ENCODE measurements at places on chromosomes 4 and X.
A peak's percentile ranks its signal among the peaks of the same experiment; 100 is the strongest.

DNA sequence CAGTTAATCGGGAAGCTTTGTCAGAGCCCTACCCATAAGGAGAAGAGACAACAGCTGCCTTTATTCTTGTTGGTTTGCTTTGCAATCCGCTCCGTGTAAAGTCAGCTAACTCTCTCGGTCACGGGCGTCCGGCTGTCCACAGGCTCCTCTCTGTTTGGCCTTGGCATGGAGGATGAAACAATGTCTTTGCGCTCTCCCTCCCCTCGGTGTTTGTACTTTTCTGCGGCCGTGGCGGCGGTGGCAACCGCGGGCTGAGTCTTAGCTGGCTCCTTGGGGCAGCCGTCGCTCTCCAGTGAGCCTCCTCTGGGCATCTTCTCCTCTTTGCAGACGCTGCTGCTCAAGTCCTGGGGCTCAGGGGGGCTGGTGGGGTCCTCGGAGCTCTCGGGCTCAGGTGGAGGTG, 10.6 kb upstream of the IRAK1 start:
- DNase-seq, result no peak

GRCh38 chr4:174707051-174707676, 121.9 kb downstream of the GLRA3 start:
- DNase-seq, result no peak

GRCh38 chr4:82373816-82374625, at the start of gene HNRNPD:
Gene HNRNPD (minus strand): TSS chr4:82373991. CDS start chr4:82373678, 313 bp downstream.
- DNase-seq, result peak; percentile 100

GRCh38 chrX:116272861-116273260, 102.3 kb downstream of the AGTR2 start:
- no peak for DNase-seq

GRCh38 chrX:106415276-106415895, 196.4 kb upstream of the RADX start:
- DNase-seq, result peak; percentile 50

GRCh38 chrX:39067866-39068265, 266.6 kb downstream of the MID1IP1 start:
- no peak for DNase-seq

DNA sequence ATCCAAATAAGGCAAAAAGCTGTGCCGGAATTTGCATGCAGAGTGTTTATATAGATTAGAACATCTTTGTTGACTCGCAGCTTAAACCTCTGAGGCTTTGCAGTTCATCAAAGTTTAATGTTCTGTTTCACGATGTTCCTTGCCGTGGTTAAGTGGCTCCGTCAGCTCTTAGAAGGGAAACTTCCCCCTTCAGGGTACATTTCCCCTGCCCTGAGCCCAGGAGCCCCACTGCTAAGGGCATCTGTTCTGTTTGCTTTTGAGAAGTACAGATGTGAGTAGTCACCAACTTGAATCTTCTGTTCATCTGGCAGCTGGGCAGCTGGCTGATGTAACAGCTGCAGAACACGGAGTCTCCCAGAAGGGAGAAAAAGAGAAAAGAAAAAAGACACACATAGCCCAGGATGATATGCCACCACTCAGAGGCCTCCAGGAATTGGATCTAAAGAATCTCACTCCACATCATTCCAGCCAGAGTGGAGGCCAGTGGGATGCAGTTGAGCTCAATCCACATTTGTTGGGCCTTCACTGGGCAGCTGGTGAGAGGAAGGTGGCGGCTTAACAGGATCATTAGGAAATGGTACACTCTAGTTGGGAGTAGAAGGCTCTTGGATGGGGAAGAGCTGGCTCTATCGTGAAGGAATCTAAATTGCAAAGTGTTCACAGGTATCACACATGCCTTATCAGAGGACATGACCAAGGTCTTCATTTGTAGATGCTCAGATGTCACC, 178.7 kb upstream of the RBPJ start:
- DNase-seq, result no peak

- no peak for DNase-seq
Observed at GRCh38 chr4:110998320-110998719, 375.4 kb upstream of the PITX2 start.

DNA sequence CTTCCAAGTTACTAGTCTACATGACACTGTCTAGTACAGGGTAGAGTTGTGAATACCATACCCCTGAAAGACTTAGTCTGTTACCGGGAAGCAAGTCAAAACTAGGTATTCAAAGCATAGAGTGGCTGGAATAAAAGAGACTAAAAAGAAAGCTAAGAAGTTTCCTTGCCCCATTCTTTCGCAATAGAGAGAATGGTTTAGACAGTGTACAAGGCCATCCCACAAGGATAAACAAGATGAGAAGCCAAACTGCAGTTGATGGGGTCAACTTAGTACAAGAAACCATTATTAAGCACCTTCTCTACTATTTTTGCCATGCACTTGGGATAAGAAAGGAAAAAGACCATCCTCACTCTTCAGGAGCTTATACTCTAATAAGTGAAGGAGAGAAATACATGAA, 30.3 kb downstream of the AMMECR1 start:
- no peak for DNase-seq

GRCh38 chr4:138521809-138522208, 279.7 kb upstream of the SLC7A11 start:
- DNase-seq, result no peak

GRCh38 chr4:114343015-114343414, 255.6 kb upstream of the UGT8 start:
- DNase-seq, result no peak

DNA sequence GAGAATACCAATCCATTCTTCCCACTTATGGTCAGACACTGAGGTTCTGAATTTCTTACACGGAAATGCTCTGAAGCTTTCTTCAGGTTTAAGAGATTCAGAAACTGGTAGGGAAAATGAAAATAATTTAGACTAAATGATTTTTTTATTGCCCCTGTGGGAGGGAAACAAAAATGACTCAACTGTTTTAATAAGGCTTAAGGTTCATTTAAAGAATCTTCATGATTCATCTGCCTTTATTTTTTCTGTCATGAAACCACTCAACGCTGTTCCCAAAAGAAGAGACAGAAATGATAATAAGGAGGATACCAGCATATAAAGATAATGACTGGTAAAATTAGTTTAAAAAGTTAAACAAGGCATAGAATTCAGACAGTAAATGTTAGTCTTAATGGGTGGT, 39.3 kb upstream of the FAM47B start:
- no peak for DNase-seq

DNA sequence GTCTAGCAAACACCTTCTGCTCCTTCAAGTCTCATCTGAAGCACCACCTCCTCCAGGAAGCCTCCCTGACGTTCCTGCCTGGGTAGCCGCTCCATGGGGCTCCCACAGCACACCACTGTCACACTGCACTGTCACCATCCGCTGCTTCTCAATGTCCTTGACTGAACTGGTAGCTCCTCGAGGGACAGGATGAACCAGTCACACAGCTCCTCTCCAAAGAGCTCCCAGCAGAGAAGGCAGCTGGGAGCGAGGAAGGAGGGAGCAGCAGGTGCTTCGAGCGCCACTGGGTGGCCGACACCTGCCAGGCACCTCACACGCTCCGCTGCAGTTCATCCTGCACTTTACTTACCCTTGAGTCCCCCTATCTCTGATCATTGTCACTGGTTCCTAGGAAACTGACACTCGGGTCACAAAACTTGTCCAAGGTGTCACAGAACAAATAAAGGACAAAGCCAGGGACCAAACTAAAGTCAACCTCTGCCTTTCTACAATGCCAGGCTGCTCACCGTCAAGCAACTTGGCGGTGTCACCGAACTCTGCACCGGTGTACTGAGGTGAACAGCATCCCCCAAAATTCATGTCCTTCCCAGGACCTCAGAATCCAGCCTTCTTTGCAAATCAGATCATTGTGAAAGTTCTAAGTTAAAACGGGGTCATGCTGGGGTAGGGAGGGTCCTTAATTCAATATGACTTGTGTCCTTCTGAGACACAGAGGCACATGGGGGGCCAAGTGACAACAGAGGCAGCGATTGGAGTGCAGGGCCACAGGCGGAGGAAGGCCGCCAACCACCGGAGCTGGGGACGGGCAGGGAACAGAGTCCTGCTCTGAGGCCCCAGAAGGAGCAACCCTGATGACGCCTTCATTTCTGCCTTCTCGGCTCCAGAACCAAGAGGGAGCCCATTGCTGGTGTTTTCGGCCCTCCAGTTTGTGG, 5.5 kb upstream of the S100P start:
- DNase-seq, result peak; percentile 63

DNA sequence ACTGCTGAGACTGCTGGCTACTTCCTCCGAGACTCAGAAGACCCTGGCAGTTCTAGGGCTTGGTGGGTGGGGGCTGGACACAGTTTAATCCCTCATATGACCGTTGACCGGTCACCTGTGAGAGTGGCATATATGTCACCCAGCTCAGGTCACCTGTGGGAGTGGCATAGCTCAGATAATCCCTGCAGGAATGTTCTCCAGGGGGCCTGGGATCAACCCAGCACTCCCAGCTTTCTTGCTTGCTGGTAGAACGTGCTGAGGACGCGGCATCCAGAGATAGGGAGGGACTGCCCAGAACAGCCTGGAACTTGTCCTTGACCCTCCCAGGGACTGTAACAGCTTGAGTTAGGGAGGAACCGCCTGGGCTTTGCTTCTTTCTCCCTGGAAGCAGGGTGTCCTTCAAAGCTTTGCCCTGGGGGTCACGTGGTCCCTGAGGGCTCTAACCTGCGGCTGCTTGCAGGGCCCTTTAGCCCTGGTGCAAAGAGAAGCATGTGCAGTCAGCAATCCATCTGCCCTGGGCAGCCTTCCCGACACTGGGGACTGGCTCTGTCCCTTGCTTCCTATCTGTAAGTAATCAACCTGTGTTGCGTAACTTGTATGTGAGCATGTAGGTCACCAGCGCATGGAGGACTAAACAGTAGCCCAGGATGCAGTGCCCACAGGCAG, 55.3 kb downstream of the ZFYVE28 start:
- peak; percentile 58 for DNase-seq

DNA sequence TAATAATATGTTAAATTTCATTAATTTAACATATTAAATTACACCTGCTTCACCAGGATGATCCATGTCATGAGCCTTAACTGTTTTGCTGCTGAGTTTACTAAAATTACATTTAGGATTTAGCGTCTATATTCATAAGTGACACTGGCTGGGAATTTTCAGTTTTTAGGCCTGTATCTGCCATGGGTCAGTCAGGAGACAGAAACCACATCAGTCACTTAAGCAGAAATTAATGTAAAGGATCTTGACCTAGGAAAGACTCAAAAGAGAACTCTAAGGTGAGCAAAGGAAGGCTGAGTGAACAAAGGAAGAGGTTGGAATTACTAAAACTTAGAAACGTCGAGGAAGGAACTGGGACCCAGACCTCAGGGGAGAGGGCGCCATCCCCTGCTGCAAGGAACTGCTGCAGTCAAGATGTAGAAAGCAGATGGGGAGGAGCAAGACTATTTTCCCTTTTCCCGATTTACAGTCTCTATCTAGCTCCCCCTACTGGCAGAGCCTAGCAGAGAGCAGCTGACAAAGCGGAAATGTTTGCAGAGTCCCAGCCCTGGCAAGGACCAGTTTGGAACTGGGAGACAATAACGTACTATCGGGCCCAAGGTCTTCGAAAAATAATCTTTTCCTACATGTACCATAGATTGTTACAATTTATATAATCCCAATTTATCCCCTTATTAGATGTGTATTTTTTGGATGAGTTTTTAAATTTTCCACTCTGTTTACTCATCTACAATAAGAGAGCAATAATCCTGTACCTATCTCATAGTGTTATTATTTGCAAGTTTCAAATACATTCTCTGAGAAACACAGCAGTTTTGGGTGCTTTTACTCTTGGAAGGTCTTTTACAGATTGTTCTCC, 22.6 kb upstream of the RBBP7 start:
- peak; percentile 95 for DNase-seq

DNA sequence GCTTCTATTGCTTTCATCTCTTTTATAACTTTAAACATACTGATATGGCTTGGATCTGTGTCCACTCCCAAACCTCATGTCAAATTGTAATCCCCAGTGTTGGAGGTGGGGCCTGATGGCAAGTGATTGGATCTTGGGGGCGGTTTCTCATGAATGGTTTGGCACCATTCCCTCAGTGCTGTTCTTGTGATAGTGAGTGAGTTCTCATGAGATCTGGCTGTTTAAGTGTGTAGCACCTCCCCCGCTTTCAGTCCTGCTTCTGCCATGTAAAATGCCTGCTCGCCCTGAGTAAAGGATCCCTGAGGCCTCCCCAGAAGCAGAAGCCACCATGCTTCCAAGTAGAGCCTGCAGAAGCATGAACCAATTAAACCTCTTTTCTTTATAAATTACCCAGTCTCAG, 17.7 kb downstream of the MND1 start:
- DNase-seq, result no peak

DNA sequence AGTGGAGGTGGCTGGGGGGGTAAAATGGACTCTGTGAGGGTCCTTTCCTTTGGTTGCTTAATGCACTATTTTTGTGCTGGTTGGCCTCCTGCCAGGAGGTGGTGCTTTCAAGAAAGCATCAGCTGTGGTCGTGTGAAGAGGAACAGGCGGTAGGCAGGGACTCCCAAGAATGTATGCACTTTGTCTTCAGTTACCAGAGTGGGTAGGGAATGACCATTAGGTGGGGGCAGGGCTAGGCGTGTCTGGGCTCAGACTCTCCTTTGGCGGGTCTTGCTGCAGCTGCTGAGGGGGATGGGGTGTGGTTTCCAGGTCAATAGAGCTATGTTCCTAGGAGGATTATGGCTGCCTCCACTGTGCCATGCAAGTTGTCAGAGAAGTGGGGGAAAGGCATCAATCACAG, 509.0 kb downstream of the PCDH19 start:
- DNase-seq, result no peak

DNA sequence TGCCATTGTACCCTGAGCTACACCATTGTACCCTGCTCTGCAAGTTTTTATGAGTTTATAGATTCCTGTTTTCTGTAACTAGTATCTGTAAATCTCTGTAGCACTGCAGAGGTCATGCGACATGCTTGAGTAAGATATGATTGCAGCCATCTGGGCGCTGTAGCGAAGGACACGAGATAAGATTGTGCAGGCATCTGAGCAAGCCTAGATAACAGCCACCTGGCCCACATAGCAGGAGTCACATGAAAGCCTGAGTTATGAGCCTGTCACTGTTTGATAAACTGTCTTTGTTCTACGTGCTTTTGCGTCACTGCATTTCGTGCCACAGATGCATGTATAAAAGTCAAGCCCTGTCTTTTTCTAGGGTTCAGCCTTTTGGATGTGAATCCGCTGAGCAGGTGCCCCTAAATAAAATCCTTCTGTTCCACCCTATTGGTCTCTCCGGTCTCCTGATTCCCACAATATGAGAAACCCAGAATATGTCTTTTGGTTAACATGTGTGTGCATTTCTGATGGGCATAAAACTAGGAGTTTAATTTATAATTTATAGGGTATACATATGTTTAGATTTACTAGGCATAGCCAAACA, 327.6 kb upstream of the MAOA start:
- no peak for DNase-seq

GRCh38 chrX:109813236-109813635, 80.2 kb upstream of the ACSL4 start:
- no peak for DNase-seq

DNA sequence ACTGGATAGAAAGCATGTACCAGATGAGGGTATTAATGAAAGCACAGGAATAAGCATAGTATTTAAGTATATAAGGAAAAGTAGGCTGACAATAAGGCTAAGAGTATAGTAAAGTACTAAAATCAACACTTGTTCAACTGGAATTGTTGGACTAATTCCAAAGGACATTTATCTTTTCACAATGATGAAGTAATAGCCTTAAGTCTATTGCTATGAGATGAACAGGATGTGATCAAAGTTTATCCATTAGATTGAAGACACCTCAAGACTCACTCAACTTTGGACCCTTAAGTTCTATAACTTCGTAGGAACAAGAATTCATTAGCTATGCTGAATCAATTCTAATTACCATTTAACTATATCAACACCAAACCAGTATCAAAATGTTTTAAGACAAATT, 7.6 kb downstream of the MAD2L1 start:
- no peak for DNase-seq

GRCh38 chr4:100461807-100462605, 55.8 kb downstream of the EMCN start:
- no peak for DNase-seq

GRCh38 chr4:74486905-74487304, 42.0 kb downstream of the AREG start:
- DNase-seq, result no peak

Data from endodermal cell (in vitro differentiated cells).